ENCODE measurements at places on chromosomes 6 and 20. TPM values are rescaled to one million over a fixed set of nuclear protein-coding genes. Genes with fewer than 3 reads are reported as not detected.

The PRKN gene
- total RNA-seq = 2.4 TPM

The JPH2 gene
- total RNA-seq = 24.4 TPM

DNA sequence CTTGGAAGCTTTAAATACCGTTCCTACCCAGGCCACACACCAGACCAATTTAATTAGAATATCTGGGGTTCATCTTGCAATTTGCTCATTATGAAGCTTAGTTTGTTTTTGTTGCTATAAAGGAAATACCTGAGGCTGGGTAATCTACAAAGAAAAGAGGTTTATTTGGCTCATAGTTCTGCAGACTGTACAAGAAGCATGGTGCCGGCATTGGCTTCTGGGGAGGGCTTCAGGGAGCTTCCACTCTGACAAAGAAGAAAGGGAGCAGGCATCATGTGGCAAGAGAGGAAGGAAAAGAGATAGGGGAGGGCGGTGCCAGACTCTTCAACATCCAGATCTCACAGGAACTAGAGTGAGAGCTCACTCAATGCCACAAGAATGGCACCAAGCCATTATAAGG, 73.6 kb downstream of the RNF182 start:
- DNase-seq = no peak

- DNase-seq = peak; percentile 65
Observed at GRCh38 chr6:113829696-113830045, 27.5 kb upstream of the MARCKS start.

The PLEKHG1 gene
- 0.06 TPM for total RNA-seq

The PAK5 gene
- total RNA-seq = not detected

The TUBB2B gene
- total RNA-seq = 31.3 TPM

The GATA5 gene
- total RNA-seq = not detected

- no peak for DNase-seq
Observed at GRCh38 chr20:21075471-21075870, 30.7 kb downstream of the LINC00237 start.

The NHLRC1 gene
- total RNA-seq = 1.5 TPM

DNA sequence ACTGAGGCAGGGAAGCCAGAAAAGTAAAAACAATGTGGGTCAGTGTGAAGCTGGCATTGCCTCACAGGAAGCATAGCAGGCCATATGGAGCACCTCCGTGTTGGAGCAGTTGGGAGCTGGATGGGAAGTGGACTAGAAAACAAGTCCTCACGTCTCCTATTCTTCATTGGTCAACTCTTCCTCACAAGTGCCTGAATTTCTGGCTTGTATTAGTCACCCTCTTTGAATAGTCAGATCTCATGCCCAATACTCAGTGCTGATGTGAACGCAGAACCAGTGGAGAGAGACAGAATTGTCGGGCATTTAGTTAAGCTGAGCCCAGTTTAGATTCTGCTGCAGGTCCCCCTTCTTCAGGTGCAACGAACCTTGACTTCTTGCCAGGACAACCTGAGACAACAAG, 22.3 kb upstream of the RSPO3 start:
- DNase-seq = no peak

- DNase-seq = no peak
Observed at GRCh38 chr6:124158024-124158423, 354.4 kb downstream of the NKAIN2 start.

The PHACTR3 gene
- total RNA-seq = 0.63 TPM

DNA sequence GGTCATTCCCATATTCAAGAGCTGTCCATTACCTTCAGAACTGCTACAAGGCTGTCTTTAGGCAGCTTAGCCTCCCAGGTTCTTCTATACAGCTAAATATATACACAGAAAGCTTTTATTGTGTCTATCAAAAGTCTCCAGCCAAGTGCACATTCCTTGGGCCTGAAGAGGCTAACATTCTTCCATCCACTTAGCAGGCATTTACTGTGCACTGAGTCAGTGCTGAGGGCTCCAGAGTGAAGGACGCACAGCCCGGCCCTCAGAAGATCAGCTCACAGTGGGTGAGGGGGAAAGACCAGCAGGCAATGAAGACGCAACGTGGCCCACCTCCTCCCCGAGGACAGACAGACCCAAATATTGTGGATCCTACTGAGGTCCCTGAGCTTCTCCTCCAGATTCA, 569.9 kb downstream of the CDH26 start:
- no peak for DNase-seq

- DNase-seq = peak; percentile 18
Observed at GRCh38 chr6:98946879-98947410, 801 bp downstream of the FBXL4 start.

DNA sequence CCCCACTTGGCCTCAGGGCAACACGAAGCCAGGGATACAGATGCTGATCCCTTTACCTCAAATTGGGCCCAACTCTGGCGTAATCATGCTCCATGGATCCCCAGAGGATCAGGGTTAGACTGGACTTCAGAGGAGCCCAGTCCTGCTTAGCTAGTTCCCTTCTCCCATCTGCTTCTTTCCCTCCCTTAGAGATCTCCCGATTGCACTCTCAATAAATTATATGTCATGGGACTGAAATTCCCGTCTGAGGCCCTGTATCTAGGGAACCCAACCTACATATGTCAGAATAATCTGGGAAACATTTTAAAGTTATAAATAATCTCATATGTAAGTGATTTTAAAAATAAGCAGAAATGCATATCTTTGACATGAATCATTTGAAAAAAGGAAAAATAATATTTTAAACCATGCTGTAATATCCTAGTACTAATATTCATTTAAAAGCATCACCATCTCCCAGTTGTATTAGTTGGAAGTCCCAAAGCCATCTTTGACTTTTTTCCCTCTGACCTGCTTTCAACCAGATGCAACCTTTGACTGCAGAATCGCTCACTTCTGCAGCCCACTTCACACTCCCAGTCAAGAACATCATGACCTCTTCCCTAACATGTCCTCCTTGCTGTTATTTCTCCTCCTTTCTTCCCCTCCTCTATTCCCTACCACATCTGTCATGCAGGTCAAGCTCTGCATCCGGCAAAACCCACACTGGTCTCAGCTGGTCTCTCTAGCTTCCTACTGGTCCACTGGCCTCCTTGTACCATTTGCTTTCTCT, 393.6 kb downstream of the BTBD3 start:
- DNase-seq = no peak

- peak; percentile 51 for DNase-seq
Observed at GRCh38 chr6:16873698-16874097, 112.4 kb upstream of the ATXN1 start.

DNA sequence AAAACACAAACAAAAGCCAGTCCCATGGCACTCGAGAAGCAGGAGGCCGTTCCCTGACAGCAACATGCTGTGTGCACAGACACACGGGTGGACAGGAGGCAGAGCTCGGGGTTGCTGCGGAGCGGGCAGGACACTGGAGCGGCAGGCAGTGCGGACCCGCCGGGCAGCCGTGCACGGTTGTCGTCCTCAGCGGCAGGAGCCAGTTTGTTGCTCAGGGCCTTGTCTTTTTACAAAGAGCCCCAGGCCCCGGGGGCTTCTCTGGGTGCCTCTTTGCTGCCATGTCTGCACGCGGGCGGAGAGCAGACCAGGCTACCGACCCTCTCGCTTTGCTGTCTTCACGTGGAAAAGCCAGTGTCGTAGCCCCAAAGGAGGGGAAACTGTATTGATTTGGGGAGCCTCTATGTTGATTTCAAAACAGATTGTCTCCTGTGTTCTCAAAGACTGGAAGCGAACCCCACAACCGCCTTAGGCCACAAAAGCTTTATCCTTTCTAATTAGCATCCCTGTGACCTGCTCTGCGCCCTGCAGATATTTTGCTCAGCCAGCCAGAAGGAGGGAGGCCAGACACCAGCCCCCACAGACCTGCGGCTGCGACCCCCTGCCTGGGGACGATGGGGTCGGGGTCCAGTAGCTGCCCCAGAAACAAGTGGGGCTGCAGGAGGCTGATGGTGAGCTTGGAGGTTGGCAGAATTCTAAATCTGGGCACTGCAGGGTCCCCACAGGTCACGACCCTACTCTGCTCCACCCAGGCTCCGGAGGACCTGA, 50.2 kb downstream of the ERMARD start:
- DNase-seq = no peak

The ZBTB22 gene
- total RNA-seq = 10.1 TPM

The CGA gene
- total RNA-seq = not detected

The SNAP91 gene
- total RNA-seq = not detected

GRCh38 chr20:3227936-3228749, 10.8 kb downstream of the SLC4A11 start:
- DNase-seq = no peak

The GNMT gene
- total RNA-seq = not detected

GRCh38 chr6:156864557-156864956, 87.4 kb downstream of the ARID1B start:
- DNase-seq = peak; percentile 5

DNA sequence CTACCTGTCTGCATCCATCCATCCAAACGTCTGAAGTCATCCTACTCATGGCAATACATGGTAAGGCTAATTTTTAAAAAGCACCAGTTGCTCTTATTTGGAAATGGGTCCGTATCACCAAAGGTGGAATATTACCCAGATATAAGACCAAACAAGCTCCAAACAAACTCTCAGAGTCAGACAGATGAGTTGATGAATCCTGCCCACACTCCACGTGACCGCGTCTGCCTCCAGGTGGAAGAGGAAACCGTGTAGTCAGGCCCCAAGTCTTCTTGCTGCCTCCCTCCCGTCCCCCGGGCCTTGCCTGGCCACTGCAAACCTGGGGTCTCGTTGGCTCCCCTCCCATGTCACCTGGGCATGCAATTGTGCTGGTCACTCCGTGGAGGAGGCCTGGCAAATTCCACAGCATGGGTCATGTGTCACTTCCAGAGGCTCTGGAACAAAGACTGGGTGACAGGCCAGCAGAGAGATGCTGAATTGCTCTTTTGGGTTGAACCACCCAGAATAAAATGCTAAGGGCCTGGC, 31.8 kb downstream of the CTCFL start:
- DNase-seq = no peak

GRCh38 chr20:47099825-47100441, 205.3 kb downstream of the EYA2 start:
- no peak for DNase-seq

The DAAM2 gene
- 109 TPM for total RNA-seq

GRCh38 chr20:50356962-50357782, 153.0 kb upstream of the PTPN1 start:
- no peak for DNase-seq

GRCh38 chr6:1607516-1608221, 2.0 kb upstream of the FOXC1 start:
- no peak for DNase-seq

DNA sequence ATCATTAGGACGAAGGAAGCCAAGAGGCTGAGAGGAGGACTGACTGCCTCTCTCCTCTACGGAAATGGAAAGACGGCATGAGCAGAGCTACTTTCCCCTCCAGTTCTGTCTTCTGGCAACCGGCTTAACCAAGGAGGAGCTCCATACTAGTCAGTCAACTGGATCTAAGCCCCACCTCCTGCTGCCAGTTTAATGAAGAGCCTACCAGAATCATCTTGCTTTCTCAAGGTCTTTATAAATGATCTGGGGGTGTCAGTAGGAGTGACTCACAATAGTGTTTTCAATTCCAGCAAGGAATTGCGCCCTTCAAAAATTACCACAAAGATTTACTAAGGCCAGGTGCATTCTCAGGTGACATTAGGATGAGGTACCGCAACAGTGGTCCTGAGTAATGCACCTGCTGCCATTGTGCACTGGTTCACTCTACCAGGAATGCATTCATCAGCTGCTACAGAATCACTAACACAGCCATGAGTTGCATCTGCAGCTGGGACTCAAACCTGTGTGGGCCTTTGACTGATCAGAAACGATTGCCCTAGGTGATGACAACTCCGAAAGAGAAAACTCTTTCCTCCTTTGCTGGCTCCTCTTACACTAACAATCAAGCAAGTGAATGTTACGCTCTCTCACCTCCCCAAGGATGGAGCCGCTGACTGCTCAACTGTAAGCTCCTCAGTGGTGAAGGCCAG, 2.8 kb downstream of the UQCC2 start:
- DNase-seq = no peak

The TOP1 gene
- 37.4 TPM for total RNA-seq

DNA sequence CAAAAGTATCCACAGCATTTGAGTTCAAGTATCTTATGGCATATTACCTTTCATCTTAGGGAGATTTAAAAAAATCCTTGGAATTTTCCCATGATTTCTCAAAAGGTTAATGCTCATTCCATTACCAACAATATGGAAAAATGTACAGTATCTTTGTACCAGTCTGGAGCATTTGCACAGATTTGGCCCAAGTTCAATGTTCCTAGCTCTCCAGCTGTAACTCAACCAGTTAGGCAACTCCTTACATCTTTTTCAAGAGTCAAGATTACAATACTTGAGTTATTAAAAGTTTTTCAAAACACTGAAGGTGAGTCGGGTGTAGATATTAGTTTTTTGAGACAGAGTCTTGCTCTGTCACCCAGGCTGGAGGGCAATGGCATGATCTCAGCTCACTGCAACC, 1.0 kb downstream of the OR2J2 start:
- DNase-seq = no peak

The GABRR1 gene
- not detected for total RNA-seq

The EYA4 gene
- 13.0 TPM for total RNA-seq

DNA sequence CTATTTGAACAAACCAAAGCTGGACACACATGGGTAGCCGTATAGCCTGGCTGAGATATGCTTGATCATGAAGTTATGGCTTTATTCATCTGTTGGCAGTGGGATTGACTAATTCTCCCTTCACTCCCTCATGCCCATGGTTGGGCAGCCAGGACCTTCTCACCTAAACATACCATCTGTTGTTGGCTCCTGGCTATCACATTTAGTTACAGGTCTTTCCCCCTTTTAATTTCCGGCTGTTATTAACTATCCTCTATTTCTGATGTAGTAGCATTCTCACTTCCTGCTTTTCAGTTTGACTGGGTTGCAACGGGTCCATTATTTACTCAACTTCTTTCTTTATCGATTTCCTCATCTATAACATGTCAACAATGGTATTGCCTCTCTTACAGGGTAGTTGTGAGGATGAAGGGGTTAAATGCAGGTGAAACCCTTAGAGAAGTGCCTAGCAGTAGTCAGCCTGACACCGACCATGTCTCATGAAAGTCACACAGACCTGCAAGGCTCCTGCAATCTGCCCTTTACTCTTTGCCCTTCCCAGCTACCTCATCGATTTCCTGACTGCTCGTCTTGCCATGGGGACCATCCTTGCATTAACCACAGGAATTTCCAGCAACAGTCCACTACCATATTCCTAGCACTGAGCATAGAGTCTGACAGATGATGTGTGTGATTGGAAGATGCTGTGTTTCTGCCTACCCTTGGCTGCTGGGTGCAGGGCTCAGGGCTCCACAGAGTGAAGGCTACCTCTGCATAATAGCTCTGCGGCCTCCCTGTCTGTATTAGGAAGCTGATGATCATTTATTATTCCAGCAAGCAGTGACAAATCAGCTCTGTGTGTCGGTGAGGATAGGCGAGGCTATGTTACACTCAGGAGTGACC, 42.2 kb downstream of the PPP1R14C start:
- DNase-seq = no peak

- DNase-seq = no peak
Observed at GRCh38 chr20:23582293-23582692, 14.0 kb upstream of the CST9L start.

The DSP gene
- total RNA-seq = 5.5 TPM

Measured in LHCN-M2 (cell line).